ENCODE measurements at places on chromosomes 12 and 14. TPM values are rescaled to one million over a fixed set of nuclear protein-coding genes. Genes with fewer than 3 reads are reported as not detected.

DNA sequence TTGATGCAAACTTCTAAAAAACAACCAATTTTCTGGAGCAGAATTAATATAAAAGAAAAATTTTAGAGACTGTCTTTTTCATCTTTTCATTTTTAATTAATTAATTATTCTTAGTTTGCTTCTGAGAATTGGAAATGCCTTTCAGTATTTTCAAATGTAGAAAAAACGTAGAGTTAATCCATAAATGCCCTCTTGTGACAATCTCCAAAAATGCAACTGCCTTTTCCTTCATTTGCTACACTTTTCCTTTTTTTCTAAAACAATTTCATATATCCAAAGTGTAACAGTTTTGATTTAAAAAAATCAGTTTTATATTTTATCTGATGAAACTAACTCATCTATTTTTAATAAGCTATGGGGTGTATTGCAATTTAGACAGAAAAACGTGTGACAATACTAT, 409.3 kb downstream of the PRKD1 start:
- DNase-seq: no peak

The AQP5 gene
- 14.3 TPM for total RNA-seq

GRCh38 chr12:113407931-113408600, 4.4 kb upstream of the SDS start:
- no peak for DNase-seq

The GDF3 gene
- 0.32 TPM for total RNA-seq

The PRPH gene
- total RNA-seq: not detected

The KRT6B gene
- total RNA-seq: not detected

DNA sequence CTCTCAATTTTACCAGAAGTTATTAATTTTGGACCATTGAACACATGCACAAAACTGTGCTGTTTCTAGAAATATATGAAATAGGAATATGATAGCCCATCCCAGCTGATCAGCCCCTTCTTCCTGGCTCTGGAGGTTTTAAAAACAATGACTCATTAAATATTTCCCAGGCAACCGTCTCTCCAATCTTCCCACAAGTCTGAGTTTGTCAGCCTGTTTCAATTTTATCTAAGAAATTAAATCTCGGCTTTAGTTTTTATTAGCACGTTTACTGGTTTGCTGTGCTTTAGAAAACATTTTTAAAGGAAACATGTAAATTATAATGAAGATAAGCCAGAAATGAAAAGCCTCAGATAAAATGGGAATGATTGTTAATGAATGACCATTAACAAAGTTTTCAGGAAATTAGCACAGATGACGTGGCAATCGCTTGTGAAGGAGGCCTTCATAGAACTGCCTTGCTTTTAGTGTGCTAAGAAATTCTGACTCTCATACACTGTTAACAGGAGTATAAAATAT, 89.3 kb upstream of the RAP1B start:
- DNase-seq: no peak

GRCh38 chr12:24898185-24898584, 50.7 kb downstream of the BCAT1 start:
- no peak for DNase-seq

GRCh38 chr12:94731733-94732360, 81.5 kb upstream of the TMCC3 start:
- no peak for DNase-seq

Data from upper lobe of right lung (tissue), 1 donor.